Hematopoietic multipotent progenitor cell treated with erythropoietin and hydrocortisone succinate and interleukin-3 and kit ligand, for 6 days (in vitro differentiated cells): ENCODE measurements at places on chromosomes 5 and 9.

DNA sequence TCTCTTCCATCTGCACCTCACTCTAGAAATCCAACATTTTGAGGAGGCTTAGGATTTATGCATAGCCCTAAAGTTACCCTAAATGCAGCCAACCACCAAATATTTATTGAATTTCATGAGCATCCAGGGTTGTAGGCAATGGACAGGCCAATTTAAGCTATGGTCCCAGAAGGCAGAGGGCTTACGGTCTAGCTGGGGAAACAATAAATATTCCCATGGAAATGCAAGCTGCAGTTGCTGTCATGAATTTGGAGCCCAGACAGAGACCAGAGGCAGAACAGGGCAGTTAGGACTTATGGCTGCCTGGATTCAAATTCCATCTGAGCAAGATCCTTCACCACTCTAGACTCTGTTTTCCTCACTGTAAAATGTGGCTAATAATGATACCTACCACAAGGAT is 9.1 kb upstream of the INSYN2B start:
- DNase-seq = no peak

DNA sequence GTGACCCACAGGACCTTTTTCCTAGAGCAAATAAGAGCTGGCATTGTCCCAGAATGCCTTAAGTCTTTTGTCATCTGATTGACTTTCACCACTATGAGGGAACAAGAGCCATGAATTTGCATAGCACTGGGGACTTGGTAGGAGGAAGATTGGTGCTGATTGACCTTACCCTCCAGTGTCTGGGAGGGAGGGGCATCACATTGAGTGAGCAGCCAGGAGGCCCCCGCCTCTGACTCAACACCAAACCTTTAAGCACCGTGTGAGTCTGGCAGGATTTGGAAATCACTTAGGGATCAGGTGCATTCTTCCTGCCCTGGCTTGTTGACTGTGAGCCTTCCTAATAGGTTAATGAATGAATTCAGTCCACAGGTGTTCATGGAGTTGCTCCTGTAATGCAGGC is 40.7 kb downstream of the WNK2 start:
- DNase-seq = no peak

GRCh38 chr9:136429683-136430491 is 9.8 kb downstream of the INPP5E start:
- DNase-seq = no peak

DNA sequence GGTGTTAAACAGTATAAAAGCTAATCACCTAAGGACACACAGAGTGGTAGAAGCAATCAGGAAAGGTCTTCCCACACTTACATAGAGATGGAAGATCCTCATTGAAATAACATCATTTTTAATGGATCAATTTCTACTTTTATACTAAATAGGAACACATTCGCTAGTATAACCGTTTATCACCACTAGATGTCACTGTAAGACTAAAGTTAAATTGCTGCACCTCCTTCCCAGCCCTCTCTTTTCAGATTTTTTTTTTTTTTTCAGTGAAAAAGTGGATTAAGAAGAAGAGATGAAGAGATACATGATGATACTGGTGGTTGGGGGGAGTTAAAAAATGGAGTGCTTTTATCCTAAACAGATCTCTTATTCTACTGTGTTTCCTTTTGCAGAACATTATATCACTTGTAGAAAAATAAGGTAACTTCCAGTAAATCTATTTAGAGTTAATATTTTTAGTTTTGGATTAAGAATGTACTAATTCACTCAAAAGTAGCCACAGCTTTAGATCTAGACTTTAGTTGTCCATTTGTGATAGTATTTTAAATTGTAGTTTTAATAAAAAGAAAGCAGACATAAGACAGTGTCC is 116.9 kb upstream of the ARRDC3 start:
- peak; percentile 66 for DNase-seq

- peak; percentile 92 for DNase-seq
Measured at GRCh38 chr9:7976167-7976755, 176.7 kb upstream of the DMAC1 start.

- DNase-seq = no peak
Measured at GRCh38 chr5:127306647-127307046, 16.1 kb downstream of the MEGF10 start.

DNA sequence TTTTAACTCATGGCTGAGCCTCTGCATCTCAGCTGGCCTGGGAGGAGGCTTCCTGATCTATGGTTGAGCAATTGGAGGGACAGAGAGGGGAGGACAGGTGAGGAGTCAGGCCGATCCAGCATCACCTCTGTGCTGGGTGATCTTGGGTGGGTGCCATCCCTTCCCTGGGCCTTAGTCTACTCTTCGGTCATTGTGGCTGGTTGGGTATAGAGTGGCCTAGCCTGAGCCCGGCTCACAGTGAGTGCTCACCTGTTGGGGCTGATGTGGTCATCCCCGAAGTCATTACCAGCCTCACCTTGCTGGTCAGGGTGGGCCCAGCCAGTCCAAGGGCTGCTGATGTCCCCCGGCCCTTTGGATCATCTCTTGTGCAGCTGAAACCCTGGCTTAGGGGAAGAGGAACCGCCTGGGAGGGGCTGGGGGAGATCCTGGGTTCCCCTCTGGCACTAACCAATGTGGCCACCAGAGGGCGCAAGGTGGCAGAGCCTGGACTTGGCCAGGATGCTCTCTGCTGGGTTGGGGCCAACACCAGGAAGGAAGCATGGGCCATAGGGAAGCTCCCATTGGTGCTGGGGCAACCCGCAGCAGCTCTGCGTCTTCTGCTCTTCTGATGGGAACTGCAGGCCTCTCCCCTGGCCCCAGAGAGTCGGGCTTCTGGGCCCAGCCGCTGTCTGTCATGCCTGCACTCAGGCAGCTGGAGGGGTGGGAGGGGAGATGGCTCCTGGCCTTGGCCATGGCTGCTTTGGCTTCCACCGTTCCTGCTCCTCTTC is 17.3 kb upstream of the ODF2 start:
- peak; percentile 87 for DNase-seq

- peak; percentile 25 for DNase-seq
Measured at GRCh38 chr9:94757158-94757557, 30.7 kb downstream of the AOPEP start.

DNA sequence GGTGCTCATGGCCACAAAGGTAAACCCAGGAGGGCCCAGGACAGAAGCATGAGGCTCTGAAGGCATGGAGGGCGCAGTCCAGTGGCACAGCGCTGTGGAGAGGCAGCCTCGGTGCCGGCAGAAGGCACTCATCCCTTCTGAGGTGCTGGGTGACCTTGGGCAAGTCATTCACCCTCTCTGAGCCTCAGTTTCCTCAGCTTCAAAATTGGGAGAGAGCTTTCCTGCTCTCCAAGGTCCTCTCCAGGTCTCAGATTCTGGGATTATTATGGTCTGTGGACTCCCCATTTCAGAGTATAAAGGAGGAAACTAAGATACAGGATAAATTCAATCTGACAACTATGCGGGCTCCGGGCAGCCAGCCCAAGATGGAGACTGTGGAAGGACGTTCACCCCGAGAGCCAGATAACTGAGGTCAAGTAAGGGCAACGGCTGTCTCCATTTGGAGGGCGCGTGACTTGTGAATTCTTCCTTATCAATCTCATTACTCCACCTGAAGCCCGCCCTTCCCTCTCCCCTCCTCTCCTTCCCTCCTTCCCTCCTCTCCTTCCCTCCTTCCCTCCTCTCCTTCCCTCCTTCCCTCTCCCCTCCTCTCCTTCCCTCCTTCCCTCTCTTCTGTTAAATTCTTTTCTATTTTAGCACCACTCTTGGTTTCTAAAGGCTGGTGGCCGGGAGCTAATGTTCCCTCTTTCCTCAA is 58.1 kb downstream of the LRSAM1 start:
- DNase-seq = peak; percentile 37

- no peak for DNase-seq
Measured at GRCh38 chr5:133469846-133470245, 142.5 kb downstream of the FSTL4 start.

GRCh38 chr5:137666901-137667300 is 69.0 kb downstream of the KLHL3 start:
- DNase-seq = peak; percentile 9

DNA sequence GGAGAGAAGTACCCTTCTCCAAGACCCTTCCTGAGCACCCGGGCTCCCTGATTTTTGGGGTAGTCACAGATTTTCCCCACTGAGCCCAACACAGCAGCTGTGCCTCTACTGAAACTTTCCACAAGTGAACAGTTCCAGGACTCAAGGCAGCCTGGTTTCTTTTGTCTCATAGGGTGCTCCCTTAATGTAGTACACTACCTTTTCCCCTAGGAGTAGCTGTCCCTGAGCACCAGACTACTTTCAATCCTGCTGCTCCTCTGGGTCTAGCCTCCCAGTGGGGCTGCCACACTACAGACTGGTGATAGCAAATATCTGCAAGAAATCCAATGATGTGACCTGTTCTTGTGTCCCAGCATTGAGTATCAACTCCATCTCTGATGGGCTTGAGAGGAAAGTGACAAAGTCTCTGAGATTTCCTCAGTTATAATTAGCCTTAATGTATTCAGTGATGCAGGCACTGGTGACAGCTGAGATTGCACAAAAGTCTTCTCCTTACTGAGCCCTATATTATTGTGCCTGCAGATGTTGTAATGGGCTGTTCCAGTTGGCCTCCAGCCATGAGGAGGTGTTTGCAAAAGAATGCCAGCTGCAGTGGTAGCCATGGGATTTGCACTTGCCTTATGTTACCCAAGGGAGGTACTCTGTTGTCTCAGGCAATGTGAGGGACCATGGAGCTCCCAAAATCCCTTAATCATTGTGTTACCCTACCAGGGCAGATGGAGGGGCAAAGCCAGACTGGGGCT is 1802.5 kb downstream of the EFNA5 start:
- no peak for DNase-seq
